ENCODE measurements at places on chromosomes 6 and 20.

GRCh38 chr6:90218959-90219208, 77.8 kb downstream of the BACH2 start:
- no peak for DNase-seq

DNA sequence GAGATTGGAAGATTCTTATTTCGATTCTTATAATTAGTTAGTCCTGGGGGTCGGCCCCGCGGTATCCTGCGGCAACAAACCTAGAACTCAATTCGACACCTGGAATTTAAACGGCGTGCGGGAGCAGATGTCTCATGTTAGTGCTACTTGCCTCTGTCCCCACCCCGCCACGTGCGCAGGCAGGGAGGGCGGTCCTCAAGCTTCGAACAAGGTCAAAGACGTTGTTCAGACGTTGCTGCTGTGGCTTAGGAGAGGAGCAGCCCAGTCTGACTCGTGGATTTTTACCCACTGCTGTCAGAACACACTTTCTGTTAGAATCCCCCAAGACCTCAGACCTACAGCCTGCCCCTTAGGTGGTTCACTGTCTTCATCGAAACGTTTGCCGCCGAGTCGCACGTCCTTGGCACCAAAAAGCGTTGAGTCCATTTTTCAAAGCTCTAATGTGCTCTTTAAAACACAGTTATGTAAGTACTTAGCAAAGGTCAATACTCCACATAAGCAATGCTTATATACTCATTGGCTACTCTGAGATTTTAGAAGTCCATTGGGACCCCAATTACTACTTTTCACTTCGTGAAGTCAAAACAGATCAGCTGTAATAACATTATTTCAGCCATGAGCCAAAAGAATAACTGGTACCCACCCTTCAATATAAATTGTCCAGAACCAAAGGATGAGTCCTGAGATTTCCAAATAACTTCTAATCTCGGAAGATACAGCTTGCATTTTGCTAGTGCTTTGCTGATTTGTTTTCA, 2.7 kb upstream of the C6orf62 start:
- DNase-seq: peak; percentile 90

GRCh38 chr20:1893721-1894470, 1.3 kb upstream of the SIRPA start:
- DNase-seq: peak; percentile 46

GRCh38 chr6:17881085-17881858, 106.2 kb downstream of the KIF13A start:
- no peak for DNase-seq

DNA sequence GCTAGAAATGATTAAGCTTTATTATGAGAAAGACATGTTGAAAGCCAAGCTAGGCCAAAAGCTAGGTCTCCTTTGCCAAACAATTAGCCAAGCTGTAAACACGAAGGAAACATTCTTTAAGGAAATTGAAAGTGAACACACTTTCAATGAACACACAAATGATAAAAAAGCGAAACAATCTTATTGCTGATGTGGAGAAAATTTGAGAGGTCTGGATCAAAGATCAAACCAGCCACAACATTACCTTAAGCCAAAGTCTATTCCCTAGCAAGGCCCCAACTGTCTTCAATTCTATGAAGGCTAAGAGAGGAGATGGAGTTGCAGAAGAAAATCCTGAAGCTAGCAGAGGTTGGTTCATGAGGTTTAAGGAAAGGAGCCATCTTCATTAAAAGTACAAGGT, 40.2 kb upstream of the DEFB112 start:
- DNase-seq: no peak

DNA sequence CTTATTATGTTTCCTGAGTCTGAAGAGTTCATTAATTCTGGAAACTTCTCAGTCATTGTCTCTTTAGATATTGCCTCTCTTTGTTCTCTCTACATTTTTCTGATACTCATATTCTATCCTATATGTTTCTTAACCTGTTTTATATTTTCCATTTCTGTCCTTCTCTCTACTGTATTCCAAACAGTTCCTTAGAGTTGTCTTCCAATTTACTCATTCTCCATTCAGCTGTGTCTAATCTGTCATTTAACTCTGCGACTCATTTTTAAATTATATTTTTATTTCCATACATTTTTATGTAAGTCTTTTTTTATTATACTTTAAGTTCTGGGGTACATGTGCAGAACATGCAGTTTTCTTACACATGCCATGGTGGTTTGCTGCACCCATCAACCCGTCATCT, 251.8 kb downstream of the NRN1 start:
- no peak for DNase-seq

DNA sequence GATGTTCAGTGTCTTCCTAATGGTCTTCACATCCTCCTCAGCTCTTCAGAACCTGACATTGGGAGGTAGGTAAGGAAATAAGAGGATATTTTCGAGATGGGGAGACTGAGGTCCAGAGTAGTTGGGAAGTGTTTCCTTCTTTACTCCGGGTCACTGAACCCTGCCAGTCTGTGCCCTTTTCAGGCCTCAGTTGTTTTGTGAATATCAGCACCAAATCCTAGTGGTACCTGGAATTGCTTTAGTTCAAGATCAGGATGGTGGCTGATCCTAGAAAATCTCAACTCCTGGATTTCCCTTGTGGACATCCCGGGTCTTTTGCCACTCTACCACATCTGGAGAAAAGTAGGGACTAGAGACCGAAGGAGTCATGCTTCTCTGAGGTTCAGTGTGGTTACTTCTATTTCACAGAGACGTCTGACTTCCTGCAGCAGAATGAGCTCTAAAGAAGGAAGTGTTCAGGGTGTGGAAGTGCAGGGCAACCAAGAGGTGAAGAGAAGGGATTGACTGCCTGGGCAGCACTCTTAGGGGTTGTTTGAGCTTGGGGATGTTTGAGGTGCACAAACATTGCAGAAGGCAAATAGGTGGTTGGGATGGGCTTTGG, 995 bp downstream of the STK4 start:
- no peak for DNase-seq

DNA sequence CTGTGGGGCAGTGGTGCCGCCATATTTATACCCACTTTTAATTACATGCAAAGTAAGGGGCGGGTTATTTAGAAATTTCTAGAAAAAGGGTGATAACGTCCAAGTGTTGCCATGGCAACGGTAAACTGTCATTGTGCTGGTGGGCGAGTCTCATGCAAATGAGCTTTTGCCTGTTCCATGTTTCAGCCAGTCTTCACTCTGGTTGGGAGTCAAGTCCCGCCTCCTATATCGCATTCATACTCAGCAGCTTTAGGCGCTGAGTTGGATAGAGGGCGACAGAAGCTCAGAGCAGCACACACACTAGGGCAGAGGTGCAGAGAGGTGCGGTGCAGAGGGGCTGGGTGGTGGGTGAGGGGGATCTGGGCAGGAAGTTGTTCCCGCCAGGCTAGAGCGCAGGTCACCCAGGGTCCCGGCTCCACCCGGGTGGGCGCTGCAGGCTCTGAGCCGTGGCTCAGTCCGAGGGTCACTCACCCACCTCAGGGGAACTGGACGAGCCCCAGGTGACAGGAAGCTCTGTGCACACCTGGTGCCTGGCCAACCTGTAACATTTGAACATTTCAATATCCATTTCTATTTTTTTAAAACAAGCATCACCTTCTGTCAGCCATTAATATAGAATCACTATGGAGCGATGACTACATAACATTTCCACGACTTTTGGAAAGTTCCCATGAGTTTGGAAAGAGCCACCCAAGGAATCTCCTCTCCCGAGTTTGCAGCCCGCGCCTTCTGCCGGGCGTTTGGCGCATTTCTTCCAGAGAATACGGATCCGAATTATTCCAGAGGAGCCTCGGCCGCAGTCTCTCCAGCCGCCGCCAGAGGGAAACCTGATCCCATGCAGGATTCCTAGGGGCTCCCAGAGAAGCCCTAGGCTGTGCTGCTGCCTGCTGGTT, 89.1 kb upstream of the PHACTR3 start:
- DNase-seq: peak; percentile 29

DNA sequence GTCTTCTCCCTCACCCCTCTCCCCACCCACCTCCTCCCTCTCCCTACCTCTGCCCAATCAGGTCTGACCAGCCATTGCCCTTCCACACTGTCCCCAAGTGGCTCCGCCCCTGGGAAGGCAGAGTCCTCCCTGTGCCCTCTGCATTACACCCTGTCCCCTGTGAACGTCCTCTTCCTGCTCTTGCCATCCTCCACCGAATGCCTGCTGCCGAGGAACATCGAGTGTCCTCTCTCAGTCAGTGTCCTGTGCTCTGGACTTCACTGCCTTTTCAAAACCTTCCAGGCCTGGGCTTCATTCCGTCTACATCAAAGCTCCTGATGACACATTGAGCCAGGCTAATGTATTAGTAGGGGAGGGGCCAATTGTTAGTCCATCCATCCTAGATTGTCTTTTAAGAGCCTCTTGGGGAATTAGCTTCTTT, 3.3 kb upstream of the PACSIN1 start:
- DNase-seq: no peak

DNA sequence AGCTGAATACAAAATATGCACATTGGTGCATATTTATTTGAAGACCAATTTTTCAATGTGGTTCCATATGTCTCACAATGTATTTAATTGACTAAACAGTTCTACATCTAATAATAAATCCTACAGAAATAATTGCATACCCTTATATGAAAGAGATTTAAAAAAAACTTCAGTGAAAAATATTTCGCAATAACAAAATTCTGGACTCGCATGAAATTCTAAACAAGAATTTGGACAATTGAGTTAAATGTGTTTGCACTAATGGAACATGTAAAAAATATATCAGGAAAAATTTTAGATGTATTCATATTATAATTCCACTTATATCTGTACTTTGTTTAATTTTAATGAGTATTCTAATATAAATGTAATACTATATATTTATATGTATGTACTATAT, 1003.1 kb downstream of the EYS start:
- DNase-seq: no peak

DNA sequence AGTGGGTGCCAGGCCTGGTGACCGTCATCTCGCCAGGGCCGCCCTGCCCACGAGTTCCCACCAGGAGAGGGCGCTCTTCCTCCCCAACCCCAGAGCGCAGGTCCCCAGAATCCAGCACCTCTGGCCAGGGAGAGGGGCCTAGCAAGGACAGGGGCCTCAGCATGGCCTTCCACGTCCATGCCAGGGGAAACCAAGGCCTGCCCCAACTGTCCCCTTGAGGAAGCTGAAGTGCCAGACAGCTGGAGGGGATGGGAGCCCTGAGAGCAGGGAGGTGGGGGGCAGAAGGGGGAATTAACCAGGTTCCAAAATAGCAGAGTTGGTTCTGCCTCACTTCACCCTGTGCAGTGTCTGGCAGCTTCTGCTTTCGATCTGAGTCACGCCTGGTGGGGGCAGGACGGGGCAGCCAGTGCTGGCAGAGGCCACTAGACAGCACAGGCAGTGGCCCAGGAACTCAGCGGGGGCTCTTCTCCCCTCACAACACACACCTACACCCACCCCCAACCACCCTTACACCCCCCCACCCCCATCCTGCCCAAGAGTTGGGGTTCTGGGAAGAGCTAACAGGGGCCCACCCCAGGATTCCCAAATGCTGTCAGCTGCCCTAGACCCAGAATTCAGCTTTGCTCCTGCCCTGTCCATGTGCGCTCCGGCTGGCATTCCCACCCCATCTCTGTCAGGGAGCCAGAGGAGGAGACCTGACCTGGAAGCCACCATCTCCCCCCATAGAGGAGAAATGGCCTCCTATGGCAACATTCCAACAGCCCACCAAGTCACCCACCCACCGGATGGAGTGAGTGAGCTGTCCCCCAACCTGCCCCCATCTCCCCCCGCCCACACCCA, 29.2 kb downstream of the TFEB start:
- DNase-seq: peak; percentile 75

DNA sequence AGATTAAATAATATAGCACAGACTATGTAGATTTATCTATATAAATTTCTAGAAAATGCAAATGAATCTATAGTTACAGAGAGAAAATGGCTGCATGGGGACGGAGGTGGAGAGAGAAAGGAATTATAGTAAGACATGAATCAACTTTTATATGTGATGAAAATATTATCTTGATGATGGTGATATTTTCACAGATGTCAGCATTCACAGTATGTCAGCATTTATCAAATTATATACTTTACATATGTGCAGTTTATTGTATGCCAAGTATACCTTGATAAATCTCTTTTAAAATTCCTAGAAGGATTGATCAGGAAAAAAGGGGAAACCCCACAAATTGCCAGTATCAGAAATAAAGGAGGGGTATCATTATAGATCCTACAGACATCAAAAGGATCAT, 44.6 kb downstream of the NPEPL1 start:
- no peak for DNase-seq

GRCh38 chr6:136085370-136086115, 164.6 kb downstream of the MTFR2 start:
- DNase-seq: no peak
